Hepatic stellate cell (primary cell): ENCODE measurements at places on chromosomes 1 and 21.

- no peak for DNase-seq
Measured at GRCh38 chr1:4587721-4588120, 66.7 kb upstream of the AJAP1 start.

- DNase-seq, result no peak
Measured at GRCh38 chr1:74767490-74767889, 34.5 kb downstream of the TYW3 start.

- peak; percentile 61 for DNase-seq
Measured at GRCh38 chr1:67831850-67832513, 1.3 kb downstream of the GNG12 start.

- DNase-seq, result no peak
Measured at GRCh38 chr1:8145545-8146202, 119.6 kb upstream of the ERRFI1 start.

DNA sequence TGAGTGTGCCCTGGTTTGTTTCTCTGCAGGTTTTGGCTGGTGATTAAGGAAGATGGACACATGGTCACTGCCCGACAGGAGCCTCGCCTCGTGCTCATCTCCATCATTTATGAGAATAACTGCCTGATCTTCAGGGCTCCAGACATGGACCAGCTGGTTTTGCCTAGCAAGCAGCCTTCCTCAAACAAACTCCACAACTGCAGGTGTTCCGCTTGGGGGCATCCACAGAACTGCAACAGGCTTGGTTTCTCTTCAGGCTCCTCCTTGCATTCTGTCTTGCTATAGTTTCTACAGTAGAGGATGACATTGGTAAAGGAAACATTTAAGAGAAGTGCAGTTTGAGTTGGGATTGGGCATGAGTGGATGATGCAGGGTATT, 6.8 kb downstream of the MTARC2 start:
- no peak for DNase-seq

- no peak for DNase-seq
Measured at GRCh38 chr1:111227434-111227833, at the start of gene CHI3L2. CHI3L2 (plus strand) TSS chr1:111227713; CDS start chr1:111227730, 17 bp downstream.

- no peak for DNase-seq
Measured at GRCh38 chr1:17197696-17198095, 7.2 kb upstream of the PADI1 start.

DNA sequence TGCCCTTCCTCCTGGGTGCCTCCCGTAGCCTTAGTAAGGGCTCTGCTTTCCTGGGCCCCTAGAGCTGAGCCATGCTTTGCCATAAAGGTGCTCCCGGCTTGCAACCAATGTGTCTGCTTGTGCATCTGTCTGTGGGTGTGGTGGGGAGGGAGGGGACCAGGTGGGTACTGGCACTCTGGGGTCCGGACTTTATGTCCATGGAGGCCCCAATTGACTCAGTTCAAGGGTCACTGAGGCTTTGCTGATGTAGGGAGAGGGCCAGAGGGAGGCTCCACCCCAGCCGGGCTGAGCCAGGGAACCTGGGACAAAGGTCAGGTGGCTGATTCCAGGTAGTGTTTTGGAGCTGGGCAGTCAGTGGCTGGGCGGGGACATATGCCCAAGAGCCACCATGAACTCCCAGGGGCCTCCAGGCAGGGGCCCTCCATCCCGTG, 15.0 kb downstream of the TNFRSF25 start:
- DNase-seq, result no peak

GRCh38 chr1:88462096-88462487, 222.0 kb upstream of the PKN2 start:
- DNase-seq, result no peak

GRCh38 chr1:39980555-39981313, 25.8 kb downstream of the MFSD2A start:
- DNase-seq, result no peak

DNA sequence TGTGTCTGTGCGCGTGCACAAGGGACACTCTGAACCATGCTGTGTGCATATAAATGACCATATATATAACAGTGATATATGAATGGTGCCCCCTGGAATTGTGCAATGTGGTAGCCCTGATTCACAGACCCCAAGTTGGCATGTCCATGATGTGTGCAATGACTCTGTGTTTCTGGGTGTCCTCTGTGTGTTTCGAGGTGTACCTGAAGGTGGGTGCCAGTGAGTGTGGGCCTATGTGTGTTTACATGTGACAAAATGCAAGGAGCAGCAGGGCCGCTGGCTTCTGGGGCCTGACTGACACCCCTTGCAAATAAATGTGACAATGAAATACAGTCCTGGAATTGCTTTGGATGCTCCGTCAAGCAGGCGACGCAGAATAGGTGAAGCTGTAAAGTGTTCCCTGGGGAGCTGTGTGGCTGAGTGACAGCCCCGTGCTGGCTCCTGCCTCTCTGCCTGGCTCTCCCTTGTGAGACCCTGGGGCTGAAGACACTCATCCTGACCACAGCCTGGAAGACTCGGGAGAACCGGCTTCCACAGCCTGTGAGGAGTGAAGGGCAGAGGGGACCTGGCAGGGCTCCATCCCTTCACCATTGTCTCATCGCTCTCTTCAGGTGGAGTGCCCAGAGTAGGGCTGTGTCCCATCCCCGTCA, 38.2 kb upstream of the CSF3R start:
- no peak for DNase-seq

- DNase-seq, result no peak
Measured at GRCh38 chr1:18893120-18893519, 9.2 kb downstream of the ALDH4A1 start.

DNA sequence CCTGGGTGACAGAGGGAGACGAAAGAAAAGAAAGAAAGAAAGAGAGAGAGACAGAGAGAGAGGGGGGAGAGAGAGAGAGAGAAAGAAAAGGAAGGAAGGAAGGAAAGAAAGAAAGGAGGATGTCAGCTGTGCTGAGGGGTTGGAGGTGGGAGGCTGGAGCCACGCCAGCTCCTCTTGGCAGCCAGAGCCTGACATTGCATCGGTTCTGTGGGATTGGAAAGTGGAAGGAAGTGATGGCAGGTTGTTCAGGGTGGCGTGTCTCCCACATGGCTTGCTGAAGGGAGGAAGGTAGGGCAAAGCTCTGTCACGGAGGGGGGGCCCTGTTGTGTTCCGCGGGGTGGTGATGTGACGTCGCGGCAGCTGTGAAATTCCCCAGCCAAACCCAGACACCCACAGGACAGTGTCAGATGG, 30.7 kb downstream of the EIF2D start:
- DNase-seq, result no peak

GRCh38 chr1:88466899-88467580, 217.0 kb upstream of the PKN2 start:
- DNase-seq, result no peak

GRCh38 chr21:15893902-15894301, 164.1 kb downstream of the USP25 start:
- DNase-seq, result no peak

- DNase-seq, result no peak
Measured at GRCh38 chr1:178727014-178727895, 2.2 kb downstream of the RALGPS2 start.

DNA sequence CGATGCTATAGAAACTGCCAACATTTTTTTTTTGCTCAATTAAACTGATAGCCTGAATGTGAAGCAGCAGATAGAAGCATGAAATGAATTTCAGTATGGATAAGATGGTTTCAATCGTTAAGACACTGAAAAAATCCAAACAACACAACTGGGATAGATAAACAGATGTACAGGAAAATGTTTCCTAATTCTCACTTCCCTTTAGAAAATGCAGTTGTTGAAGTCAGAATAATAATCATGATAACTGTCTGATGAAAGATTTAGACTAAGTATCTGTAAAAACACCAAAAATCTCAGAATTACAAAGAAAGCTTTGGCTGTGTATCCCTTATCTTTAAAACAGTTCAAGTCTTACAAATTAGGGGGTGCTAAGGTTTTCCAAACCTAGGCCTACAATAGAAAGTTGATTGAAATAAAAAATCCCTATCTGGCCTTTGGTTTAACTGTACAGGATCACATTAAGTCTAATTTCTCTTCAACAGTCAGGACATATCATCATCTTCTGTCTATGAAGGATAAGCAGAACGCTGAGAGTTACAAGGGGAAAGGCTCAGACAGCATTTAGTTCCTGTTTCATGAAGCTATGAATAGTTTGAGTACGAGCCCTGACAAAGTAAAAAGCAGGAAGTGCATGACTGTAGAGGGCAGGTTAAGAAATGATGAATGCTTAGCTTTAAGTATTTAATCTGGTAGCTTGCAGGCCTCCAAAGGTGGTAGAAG, 203.2 kb downstream of the APP start:
- no peak for DNase-seq

- no peak for DNase-seq
Measured at GRCh38 chr1:99672038-99672437, 26.1 kb downstream of the PALMD start.

- no peak for DNase-seq
Measured at GRCh38 chr1:216958569-216958968, 235.3 kb upstream of the ESRRG start.

GRCh38 chr1:228008391-228009115, 1.8 kb downstream of the WNT3A start:
- DNase-seq, result no peak

DNA sequence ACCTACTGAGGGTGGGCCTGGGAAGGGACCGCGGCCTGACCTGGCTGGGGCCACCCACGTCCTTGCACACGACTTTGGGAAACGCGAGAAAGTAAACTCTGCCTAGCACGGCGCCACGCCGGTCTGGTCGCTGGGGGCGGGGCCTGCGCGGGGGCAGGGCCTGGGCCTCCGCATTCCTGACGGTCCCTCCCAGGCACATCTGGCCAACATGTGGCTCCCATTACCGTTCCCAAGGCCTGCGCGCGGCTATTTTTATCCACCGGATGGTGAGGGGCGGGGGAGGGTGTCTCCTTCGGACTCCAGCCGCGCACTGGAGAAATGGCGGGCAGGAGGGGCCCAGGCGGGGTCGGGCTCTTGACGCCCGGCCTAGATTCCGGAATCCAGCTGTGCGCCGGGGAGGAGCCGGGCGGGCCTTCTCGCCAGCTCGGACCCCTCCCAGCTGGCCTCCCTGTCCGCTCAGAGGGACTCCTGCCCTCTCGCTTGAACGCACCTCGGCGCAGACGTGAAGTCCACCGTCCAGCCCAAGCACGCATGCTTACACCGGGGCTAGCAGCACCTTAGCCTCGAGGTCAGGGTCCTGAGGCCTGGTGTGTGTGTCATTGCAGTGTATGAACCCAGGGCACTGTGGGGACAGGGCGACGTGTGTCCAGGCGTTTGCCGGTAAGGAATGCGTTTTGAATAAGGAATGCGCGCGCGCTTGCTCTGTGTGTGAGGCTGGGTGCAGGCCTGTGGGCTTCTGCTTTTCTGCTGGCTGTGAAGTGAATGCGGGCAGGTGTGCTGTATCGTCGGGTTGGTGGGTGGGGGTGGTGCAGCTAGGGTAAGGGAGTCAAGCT, 2.1 kb downstream of the EVA1B start:
- peak; percentile 90 for DNase-seq

- no peak for DNase-seq
Measured at GRCh38 chr1:209657140-209657879, 5.1 kb upstream of the LAMB3 start.

DNA sequence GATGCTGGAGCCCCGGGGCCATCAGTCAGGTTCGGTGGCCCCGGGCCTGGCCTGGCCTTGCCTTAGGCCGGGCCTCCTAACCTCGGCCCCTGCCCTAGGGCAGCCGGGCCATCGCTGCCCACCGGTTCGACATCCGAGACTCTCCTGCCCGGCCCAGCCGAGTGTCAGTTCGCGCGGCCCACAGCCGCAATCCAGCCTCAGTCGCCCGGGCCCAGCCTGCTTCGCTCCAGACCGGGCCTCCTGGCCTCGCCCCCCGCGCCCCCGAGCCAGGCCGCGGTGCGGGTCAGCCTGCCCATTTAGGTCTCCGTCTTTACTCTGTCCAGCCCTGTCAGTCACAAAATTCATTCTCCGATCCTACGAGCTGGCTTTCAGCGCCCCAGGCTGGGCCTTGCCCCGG, 777 bp downstream of the LRRC41 start:
- peak; percentile 38 for DNase-seq

- DNase-seq, result no peak
Measured at GRCh38 chr21:44064852-44065403, 42.3 kb upstream of the PWP2 start.

GRCh38 chr1:226350519-226350865, 41.5 kb upstream of the LIN9 start:
- no peak for DNase-seq

GRCh38 chr1:12186679-12186985, 19.8 kb downstream of the TNFRSF1B start:
- DNase-seq, result no peak

GRCh38 chr1:30085811-30086770, 637.3 kb downstream of the MATN1 start:
- peak; percentile 49 for DNase-seq

DNA sequence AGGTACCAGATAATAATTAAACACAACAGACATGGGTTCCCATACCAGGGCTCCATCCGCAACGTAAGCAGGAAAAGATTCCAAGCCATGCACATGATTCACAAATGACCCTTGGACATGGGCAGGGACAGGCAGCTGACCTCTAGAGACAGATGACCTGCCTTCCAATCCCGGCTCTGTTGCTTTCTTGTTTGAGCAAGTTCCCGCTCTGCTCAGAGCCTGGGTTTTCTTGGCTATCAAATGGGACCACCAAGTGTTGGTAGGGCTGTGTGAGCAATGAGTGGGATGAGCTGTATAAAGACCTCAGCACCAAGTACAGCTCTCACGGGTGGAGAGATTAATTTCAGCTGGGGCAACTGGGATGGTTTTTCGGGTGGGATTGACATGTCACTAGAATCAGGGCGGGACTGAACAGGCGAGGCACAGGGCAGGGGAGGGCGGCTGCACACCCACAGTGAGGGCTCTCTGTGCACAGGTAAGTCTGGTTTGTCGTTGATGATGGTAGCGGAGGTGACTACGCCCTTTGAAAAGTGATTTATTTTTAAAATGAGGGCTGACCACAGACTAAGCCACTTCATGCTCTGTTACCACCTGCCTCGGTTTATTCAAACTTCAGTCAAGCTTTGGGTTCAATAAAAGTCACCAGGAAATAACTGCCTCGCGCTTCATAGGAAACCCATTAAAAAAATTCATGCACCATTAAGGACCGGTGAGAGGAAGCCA, 57.5 kb upstream of the IFFO2 start:
- DNase-seq, result no peak

- no peak for DNase-seq
Measured at GRCh38 chr1:187516874-187517273, 688.1 kb downstream of the PLA2G4A start.

GRCh38 chr1:28926629-28927265, 12.4 kb downstream of the EPB41 start:
- no peak for DNase-seq

- DNase-seq, result no peak
Measured at GRCh38 chr1:84062496-84062895, 63.6 kb upstream of the TTLL7 start.

GRCh38 chr1:36480161-36480560, 2.6 kb downstream of the CSF3R start:
- DNase-seq, result no peak

DNA sequence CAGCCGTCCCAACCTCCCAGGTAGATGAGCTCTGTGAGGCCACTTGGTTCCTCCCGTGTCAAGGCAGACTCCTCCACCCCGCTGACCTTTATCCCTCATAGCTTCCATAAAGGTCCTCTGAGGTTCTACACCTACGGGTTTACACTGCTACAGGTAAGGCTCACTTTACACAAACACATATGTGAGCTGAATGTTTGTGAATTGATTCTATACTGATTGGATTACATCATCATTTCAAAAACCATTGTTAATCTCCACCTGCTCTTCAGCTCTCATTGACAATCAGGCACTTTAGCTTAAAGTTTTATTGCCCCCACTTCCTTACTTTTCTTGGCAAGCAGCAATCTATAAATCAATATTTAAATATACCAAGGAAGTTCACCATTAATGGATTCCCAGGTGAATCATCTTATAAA, 12.8 kb upstream of the RGS16 start:
- no peak for DNase-seq

- DNase-seq, result no peak
Measured at GRCh38 chr1:100959502-100960060, 63.7 kb downstream of the SLC30A7 start.

- DNase-seq, result peak; percentile 93
Measured at GRCh38 chr1:27525296-27526272, 35.6 kb upstream of the WASF2 start.
